ENCODE measurements at places on chromosomes 5 and 9. TPM values are rescaled to one million over a fixed set of nuclear protein-coding genes. Genes with fewer than 3 reads are reported as not detected.

GRCh38 chr5:162068412-162068811, 839 bp downstream of the GABRG2 start:
- no peak overlapping the region for H3K4me3 ChIP-seq
- DNase-seq, result peak; percentile 71
- no peaks in the 10 kb centered on the region for H3K36me3 ChIP-seq

- peaks cover 5% of the 10 kb centered on the region for H3K36me3 ChIP-seq
- no peaks in the 10 kb centered on the region for H3K27me3 ChIP-seq
- no peaks in the 10 kb centered on the region for H3K4me1 ChIP-seq
These were observed 94.1 kb downstream of the CDC42SE2 start for GRCh38 chr5:131357739-131358561.

DNA sequence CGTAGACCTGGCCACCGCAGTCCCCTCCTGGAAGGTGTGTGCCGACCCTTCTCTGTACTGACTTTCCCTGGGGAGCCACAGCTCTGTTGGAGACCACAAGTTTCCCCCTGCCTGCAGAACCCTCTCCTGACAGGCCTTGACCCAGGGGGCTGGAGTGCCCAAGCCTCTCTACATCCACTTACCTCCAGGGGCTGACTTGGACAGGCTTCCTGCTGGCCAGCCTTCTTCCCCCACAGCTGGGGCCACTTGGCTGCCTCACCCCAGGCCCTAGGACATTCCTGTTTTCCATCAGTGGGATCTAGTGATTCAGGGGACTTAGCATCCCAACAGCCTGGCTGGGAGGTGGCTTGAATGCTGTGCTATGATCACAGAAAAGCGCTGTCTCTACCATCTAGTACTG, 23.6 kb downstream of the COL15A1 start:
- no peak overlapping the region for H3K4me3 ChIP-seq
- H3K27ac ChIP-seq, result no peak overlapping the region
- no peak for DNase-seq
- H3K4me1 ChIP-seq, result peaks cover 74% of the 10 kb centered on the region
- H3K36me3 ChIP-seq, result peaks cover 10% of the 10 kb centered on the region

DNA sequence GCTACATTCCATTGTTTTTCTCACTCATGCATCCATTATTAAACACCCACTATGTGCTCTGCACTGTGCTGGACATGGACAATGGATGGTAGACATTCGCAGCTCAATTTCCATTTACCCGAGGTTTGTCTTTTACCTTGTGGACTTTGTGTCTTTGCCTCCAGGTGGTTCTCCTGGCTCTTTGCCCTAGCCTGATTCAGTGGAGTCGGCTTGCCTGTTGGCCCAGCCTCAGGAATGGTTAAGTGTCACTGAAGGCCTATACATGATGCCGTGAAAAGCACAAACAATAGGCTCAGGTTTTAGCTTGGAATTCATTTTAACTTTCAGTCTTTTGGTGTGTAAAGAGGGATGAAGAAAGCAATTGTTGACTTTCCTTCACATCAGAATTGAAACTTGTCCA, 16.5 kb upstream of the DMRT3 start:
- no peak overlapping the region for H3K27ac ChIP-seq
- no peaks in the 10 kb centered on the region for H3K4me1 ChIP-seq
- H3K4me3 ChIP-seq, result no peak overlapping the region
- peaks cover 34% of the 10 kb centered on the region for H3K27me3 ChIP-seq
- H3K36me3 ChIP-seq, result no peaks in the 10 kb centered on the region
- no peak for DNase-seq

- no peak overlapping the region for H3K4me3 ChIP-seq
- DNase-seq, result no peak
- H3K4me1 ChIP-seq, result no peaks in the 10 kb centered on the region
- no peak overlapping the region for H3K27ac ChIP-seq
- H3K27me3 ChIP-seq, result no peaks in the 10 kb centered on the region
These were observed 18.3 kb upstream of the IL13 start for GRCh38 chr5:132639706-132640130.

GRCh38 chr9:115944166-115944948, 209.2 kb upstream of the PAPPA start:
- H3K4me1 ChIP-seq, result peaks cover 10% of the 10 kb centered on the region
- no peaks in the 10 kb centered on the region for H3K27me3 ChIP-seq
- peak; percentile 85 for DNase-seq
- peak overlapping the region; percentile 60 for H3K27ac ChIP-seq
- H3K36me3 ChIP-seq, result no peaks in the 10 kb centered on the region
- no peak overlapping the region for H3K4me3 ChIP-seq

DNA sequence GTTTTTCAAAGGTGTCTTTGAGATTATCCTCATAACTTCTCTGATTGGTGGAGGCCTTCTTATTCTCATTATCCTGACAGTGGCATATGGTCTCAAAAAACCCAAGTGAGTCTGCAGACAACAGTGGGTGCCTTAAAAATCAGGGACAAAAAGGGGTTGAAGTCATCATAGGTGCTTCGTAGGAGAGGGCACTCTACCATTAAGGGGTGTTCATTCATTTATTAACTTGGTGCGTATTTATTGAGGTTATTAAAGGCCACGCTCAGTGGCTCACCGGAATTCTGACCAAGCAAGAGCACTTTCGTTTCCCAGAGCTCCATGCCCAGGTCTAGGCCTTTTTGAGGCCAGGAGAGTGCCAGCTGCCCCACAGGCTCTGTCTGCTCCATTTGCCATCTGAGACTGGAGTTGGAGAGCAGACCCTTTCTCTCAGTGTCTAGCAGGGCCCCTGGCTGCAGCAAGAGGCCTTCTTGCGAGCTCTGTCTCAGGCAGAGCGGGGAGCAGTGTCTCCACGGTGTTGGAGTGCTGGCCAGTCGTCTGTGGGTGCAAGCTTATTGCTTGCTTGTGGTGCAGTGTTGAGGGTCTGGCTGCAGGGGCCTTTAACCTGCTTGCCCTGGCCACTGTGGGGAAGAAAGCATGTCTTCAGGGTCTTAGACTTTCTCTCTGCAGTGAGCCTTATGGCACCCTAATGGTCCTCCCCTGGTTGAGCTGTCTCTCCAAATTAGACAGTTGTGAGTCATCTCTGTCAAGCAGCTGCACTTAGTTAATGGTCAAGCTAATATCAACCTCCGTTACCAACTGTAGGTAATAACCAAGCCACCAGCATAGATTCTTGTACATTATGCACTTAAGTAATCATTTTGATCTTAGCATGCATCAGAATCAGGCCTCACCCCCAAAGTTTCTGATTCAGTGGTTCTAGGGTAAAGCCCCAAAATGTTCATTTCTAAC, 62.6 kb downstream of the IL31RA start:
- no peaks in the 10 kb centered on the region for H3K36me3 ChIP-seq
- no peak overlapping the region for H3K4me3 ChIP-seq
- H3K27ac ChIP-seq, result no peak overlapping the region
- DNase-seq, result no peak
- H3K4me1 ChIP-seq, result peaks cover 3% of the 10 kb centered on the region
- H3K27me3 ChIP-seq, result no peaks in the 10 kb centered on the region

Gene ALDOB
- polyA plus RNA-seq, result 21.1 TPM

Data from muscle of leg (tissue), 16 donors.